NCI-H1092 (cell line): ENCODE measurements at places on chromosomes 16 and 17.

DNA sequence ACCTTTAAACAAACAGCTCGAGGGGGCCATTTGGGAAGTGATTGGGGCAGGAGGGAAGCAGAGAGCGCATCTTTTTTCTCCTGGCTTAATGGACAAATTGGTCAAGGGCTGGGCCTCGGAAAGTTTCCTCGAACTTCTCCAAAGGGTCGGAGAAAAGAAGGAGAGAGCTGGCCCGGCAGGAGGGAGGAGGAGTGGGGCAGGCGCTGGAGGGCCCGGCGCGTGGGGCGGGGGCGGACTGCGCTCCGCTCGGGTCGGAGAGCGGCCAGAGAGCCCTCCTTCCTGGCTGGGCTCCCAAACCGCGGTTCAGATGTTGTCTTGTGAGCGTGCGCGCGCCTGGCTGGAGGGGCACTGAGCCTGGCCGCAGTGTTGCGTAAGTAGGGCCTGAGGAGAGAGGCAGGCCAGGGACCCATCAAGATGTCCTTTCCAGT lies 1.2 kb downstream of the MMP2 start:
- no peak for DNase-seq

DNA sequence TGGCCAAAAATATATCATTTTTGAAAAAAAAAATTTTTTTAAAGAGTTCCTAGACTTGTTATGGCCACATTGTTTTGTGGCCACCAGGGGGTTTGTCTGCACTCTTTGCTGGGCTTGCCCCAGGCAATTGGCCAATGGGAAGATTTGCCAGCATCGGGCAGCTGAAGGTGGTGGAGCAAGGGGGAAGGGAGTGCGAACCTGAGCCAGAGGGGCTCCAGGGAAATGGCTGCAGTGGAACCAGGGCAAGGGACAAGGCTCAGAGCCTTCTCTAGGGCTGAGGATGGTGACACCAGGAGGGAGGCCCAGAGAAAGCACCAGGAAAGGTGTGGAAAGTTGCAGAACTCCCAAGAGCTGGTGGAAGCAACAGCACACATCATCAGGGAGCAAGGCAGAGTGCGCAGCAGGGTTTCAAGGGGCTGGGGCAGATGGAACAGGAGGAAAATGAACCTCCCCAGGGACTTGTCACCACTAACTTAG lies 15.5 kb upstream of the CMIP start:
- DNase-seq = no peak

- DNase-seq = no peak
These were observed 303.8 kb downstream of the HS3ST3B1 start for GRCh38 chr17:14604591-14605266.

DNA sequence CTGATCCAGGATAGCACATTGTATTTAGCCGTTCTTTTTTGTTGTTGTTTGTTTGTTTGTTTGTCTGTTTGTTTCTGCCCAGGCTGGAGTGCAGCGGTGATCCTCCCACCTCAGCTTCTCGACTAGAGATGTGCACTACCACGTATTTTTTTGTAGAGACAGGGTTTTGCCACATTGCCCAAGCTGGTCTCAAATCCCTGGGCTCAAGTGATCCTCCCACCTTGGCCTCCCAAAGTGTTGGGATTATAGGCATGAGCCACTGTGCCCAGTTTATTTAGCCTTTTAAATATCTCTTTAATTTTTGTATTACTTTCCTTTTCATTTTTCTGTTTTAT lies 9.2 kb upstream of the NLRC5 start:
- no peak for DNase-seq

DNA sequence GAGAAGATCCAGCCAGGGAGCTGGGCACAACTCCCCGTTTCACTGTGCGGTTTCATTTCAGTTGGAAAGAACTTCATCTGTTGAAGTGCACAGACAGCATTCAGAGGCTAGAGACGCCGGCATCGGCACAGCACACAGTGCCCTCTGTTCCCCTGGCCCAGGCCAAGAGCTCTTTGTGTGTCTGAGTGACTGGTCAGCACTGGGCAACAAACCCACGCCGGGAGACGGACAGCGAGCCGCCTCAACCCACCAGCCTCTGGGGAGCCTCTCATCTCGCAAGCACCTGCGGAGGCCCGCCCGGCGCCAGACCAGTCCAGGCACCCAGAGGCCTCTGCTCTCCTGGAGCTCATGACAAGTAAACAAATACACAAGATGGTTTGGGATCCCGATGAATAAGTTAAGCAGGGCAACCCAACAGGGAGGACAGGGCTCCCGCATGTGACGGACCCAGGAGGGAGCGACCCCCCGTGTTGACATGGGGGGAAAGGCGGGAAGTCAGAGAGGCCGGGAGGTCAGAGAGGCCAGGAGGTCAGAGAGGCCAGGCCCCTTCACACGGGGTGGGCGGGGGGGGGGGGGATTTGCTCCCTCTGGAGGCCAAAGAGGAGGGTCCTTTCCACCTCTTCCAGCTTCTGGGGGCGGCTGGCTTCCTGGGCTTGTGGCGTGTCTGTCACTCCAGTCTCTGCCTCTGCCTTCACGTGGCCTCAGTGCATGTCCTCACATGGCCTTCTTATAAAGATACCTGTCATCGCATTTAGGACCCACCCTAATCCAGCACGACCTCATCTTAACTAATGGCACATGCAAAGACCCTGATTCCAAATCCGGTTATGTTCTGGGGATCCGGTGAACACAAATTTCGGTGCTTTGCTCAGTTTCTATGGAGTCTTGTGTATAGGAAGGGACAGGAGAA lies 25.8 kb upstream of the KLHDC4 start:
- no peak for DNase-seq

- DNase-seq = no peak
These were observed 27.9 kb downstream of the OMG start for GRCh38 chr17:31269036-31269577.

DNA sequence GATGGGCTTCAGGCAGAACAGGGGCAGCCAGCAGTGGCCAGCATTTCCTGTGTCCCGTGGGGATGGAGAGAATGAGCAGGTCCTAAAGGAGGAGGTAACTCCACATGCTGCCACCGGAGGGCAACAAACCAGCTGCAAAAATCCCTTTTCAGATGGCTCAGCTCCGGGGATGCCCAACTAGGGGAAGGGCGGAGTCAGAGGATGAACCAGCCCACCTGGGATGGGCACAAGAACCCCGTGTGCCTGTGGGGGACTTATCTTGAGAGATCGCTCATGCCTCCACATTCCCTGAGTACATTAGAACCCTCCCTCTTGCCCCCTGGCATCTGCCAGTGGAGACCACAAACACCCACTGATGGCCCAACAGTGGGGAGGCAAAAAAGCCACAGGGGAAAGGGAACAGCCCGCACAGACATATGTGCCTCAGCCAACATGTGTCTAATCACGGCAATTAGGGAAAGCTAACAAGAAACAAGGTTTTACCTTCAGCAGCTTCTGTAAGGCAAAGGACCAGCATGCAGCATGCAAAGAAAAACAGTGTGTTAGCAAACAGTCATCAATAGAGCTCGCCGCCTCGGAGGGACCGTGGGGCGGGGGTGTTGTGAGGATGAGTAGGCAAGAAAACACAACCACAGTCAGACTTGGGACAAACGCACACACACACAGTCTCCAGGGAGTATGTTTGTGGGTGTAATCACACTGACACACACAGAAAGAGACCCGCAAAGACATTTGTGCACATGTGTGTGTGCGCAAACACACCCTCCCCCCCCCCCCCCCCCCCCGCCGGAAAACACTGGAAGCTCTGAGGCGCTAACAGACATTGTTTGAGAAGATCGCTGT lies 64.0 kb downstream of the MYO18A start:
- peak; percentile 25 for DNase-seq

DNA sequence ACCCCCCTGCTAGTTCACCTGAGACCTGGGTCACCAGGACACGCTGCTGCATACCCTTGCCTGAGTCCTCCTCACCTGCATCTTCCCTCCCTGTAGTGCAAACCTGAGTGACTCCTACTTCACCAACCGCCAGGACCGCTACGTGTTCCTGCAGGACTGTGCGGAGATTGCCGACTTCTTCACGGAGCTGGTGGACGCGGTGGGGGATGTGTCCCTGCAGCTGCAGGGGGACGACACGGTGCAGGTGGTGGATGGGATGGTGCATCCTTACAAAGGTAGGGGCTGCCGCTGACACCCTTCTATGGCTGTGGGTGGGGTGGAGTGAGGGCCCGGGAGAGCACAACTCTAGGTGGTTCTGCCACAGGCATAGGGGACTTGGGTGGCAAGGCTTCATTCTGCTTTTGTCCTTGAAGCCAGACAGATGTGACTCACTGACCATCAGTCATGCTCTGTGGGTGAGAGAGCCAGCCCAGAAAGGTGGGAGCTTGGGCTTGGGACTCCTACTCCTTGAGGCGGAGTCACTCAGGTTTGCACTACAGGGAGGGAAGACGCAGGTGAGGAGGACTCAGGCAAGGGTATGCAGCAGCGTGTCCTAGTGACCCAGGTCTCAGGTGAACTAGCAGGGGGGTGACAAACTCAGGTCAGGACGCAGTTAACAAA lies 22.3 kb downstream of the PGS1 start:
- no peak for DNase-seq

DNA sequence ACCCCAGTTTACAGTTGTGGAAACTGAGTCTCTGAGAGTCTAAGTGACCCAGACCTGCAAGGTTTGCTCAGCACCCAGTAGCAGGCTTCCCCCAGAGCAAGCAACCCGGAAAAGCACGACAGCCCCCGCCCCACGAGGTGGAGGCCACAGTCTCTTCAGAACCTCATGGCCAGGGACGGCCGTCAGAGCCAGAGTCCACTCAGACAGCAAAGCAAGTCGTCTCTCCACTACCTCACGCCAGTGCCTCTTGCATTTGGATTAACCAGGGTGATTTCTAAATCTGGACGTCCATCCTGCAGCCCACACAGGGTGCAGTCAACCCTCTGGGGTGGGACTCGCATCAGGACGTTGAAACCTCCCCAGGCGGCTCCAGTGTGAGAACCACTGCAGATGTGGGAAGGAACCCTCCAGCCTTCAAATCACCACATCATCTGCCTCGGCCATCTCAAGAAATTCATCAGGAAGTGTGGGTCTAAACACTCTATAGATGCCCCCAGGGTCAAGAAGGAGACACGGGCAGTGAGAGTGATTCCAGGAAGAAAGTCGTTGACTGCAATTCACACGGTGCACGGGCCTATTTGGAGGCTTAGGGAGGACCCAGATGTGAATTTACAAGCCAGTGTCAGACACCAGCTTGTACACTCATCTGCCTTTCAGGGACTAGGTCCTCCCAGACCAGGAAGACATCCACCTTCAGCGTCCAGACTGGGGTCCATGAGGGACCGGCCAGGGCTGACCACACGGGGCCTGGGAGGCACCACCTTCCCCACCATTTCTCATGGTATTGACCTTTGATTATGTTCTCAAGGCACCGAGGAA lies 20.2 kb upstream of the RBFOX3 start:
- DNase-seq = no peak

GRCh38 chr17:48972749-48973097 lies 4.3 kb upstream of the GIP start:
- DNase-seq = no peak

GRCh38 chr17:1577182-1577581 lies 14.6 kb upstream of the PITPNA start:
- no peak for DNase-seq

DNA sequence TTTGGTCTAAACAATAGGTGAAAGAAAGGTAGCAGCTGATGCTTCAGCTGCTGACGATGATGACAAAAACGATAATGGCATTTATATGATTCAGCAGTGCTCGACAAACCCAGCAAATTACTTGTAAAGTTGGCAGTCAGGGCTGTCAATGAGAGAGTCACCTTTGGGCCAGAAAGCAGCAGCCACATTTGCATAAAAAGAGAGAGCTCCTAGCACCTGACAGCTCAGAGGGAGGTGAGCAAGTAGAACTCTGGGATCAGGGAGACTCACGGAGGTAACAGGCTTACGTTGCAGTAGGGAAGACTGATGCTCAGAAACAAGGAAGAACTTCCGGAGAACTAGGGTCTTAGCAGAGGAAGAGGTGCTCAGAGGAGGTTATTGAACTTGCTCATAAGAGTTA lies 291.9 kb upstream of the ZFHX3 start:
- DNase-seq = peak; percentile 58

GRCh38 chr16:57387598-57388354 lies 15.5 kb downstream of the CX3CL1 start:
- no peak for DNase-seq

DNA sequence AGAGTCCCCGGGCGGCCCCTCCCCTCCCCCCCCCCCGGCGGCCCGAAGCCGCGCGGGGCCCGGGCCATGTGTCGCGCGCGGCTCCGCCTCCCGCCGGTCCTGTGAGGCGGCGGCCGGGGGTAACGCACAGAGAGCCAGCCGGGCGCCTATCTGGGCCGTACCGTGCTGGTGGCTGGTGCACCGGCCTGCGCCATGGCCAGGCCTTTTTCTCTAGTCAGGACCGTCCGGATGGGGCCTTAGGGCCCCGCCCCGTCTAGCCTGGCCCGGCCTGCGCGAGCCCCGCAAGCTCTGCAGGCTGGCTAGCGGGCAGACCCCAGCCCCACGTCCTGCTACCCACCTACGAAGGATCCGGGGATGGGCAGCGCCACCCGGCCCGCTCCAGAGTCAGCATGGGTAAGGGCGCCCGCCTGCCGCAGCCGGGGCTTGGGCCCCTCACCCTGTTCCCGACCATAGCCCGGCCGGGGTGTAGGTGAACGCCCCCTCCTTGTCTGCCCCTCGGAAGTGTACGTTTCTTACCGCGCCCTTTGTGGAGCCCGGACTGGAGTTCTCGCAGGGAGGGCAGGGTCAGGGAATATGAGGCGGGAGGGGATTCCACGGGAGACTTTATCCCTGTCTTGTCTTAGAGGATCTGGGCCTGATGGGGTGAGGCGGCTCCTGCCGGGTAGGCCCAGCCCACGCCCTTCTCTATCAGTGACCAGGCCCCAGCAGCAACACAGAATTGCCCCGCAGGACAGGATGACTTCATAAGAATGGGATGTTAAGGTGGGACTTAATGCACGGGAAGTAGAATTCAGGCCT lies at the start of gene CENPT:
Gene CENPT, minus strand, starts transcription at position 630 of the 798 bp plus-strand sequence. CDS start 13,834 bp downstream, outside the sequence.
- DNase-seq = no peak

- DNase-seq = no peak
These were observed 754.6 kb upstream of the EEF2KMT start for GRCh38 chr16:5852151-5852550.

DNA sequence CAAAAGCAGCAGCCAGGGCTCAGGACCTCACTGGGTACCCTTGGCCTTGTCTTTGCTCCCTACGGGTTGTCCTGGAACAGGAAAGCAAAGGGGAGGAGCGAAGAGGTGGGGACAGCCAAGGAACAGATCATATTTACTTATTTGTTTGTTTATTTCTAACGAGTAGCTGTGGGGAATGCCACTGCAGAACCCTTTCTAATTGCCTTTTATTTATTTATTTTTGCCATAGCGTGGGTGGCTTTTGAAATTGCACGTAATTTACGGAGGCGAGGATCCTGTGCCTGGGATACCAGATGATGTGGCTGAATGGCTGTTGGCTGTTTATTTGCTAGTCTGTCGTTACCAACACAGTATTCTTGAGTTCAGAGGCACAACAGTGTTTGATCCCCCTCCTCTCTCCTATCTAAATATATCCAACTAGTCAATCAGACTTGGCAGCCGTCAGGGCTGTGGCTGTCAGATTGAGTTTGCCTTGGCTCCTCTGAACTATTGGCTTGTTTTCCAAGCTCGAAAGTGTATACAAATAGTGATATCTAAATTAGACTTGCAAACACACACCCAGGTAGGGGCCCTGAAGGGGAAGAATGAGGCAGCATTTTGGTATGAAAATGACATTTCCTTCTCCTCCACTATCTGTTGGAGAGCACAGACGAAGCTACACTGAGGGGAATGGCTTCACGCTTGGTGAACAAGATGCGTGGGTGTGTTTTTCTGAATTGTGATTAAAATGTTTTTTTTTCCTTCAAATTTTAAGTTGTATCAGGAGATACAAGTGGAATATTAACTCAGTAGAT lies 110.4 kb downstream of the MSI2 start:
- DNase-seq = peak; percentile 60
